ENCODE measurements at places on chromosomes 7 and 10.

DNA sequence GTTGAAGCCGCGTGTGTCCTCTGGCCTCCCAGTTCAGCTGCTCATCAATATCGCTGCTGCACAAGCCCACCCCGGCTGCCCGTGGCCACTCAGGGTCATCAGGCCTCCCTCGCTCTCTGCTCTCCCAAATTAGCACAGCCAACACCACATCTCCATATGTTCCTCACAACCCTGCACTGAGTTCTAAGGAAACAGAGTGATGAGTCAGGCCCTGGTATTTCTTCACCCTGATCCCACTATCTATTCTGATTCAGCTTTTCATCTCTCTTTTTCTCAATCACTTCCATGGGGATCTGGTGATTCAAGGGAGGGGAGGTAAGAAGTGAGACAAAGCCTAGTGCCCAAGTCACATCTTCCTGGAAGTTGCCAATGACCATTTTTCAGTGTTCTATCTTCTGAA lies 23.8 kb downstream of the CYTH3 start:
- no peak for DNase-seq

DNA sequence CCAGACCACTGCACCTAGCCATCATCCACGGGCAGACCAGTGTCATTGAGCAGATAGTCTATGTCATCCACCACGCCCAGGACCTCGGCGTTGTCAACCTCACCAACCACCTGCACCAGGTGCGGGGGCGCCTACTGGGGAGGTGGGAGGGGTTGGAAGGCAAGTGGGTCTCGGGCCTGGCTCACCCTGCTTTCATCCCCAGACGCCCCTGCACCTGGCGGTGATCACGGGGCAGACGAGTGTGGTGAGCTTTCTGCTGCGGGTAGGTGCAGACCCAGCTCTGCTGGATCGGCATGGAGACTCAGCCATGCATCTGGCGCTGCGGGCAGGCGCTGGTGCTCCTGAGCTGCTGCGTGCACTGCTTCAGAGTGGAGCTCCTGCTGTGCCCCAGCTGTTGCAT lies 4.6 kb downstream of the NFKB2 start:
- DNase-seq, result no peak

- DNase-seq, result no peak
These were observed 102.9 kb upstream of the FAM20C start for GRCh38 chr7:89232-90019.

DNA sequence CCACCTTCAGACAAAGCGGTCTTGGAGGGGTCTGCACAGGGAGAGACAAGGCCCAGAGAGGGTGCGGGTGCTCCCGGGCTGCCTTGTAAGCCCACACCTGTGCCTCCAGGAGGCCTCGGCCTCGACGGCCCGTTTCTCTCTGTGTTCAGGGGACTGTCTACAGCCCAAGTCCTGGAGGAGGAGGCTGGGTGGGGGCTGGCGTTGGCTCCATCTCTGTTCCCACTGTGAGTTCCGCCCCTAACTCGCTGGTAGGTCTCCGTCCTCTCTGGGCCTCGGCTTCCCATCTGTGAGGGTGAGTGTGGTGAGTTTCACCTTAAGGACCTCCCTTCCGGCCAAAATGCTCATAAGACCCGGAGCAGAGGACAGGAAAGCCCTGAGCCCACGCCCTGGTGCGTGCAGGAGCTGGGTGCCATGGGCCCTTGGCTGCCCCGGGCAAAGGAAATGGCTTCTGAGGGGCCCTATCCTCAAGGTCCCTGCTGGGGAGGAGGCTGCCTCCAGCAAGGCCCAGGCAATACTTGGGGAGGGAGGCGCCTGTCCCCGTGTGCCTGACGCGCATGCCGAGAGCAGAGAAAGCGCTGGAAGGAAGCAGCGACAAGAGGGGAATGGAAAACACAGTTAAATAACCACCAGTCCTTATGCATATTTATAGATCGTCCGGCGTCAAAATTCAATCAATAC lies 276.8 kb downstream of the ELFN1 start:
- no peak for DNase-seq

DNA sequence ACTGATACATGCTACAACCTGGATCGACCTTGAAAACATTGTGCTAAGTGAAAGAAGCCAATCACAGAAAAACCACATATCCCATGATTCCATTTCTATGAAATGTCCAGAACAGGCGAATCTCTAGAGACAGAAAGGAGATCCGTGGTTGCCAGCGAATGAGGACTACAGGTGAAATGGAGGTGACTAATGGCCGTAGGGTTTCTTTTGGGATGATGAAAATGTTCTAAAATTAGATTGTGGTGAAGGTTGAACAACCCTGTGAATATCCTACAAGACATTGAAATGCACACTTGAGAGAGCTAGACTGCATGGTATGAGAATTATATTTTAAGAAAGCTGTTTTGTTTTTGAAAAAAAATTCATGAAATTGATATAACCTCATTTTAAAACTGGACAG lies 188.5 kb upstream of the PLXNA4 start:
- DNase-seq, result no peak

GRCh38 chr10:130215931-130216231 lies 79.7 kb downstream of the GLRX3 start:
- DNase-seq, result no peak

GRCh38 chr7:42745357-42746059 lies 166.4 kb downstream of the C7orf25 start:
- peak; percentile 64 for DNase-seq

DNA sequence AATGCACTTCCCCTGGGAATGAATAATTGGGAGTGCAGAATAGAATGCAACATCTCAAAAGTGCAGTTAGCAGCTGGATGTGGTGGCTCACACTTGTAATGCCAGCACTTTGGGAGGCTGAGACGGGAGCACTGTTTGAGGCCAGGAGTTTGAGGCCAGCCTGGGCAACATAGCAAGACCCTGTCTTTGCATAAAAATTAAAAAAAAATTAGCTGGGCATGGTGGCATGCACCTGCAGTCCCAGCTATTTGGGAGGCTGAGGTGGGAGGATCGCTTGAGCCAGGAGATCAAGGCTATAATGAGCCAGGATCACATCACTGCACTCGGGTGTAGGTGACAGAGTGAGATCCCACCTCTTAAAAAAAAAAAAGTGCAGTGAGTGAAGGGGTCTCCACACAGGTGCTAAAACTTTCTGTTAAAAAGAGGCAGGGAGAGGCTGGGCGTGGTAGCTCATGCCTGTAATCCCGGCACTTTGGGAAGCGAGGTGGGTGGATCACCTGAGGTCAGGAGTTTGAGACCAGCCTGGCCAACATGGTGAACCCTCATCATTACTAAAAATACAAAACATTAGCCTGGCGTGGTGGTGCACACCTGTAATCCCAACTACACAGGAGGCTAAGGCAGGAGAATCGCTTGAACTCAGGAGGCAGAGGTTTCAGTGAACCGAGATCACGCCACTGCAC lies 13.5 kb upstream of the ZMIZ1 start:
- no peak for DNase-seq

DNA sequence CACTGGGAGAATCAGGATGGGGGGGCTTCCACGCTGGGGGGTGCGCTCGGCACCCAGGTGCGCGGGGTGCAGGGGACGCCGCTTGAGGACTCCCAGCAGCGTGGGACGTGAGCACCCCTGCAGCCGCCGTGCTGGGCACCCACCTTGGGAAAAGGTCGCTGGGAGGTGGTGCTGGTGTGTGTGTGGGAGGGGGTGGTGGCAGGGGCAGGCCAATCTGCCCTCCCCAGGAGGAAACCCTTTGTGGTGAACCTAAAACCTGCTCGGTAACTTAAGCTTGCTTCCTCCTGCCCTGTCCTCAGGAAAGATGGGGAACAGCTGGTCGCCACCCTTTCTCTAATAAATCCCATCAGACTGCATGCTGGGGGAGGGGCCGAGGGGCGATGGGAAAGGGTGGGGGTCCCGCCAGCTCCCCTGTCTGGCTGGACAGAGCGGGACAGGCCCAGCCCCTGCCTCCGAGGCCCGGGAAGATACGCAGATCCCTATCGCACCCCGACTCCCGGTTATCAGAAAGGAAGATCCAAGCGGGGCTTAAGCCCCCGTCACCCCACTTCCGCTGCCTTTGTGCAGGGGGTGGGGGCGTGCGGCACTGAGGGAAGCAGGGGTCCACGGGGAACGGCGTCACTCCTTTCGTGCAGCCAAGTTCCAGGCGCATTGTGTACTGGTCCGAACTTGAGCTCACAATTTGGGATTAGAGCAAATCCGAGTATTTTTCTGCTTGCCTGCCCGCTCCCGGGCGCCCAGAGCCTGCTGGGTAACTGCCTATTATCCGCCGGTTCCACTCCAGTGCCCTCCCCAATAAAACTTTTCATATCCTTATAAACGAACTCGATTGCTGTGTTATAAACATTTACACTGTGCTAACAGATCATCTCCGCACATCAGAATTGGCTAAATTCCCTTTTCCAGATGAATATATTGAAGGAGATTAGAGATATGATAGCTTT lies 64.6 kb downstream of the UNCX start:
- DNase-seq, result no peak

DNA sequence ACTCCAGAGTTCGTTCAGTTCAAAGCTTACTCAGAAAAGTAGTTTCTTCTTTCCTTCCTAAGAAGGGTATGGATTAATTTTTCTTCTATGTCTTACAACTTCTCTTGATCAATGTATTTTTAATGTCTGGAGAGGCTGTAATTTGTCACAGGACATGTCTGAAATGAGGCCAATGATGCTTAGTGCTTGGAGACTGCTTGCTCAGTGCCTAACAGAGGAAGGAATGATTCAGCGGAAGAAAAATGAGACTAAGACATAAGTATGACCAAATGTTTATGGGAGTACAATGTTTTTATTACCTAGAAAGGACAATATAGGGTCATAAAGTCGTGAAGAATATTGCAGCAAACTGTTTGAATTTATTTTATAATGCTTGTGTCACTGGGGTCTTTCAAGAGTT lies 43.3 kb downstream of the GPR37 start:
- no peak for DNase-seq
